ENCODE measurements at places on chromosomes 3 and 15.

GRCh38 chr3:197270558-197271317 lies 27.7 kb downstream of the DLG1 start:
- DNase-seq: no peak

- DNase-seq: no peak
Measured at GRCh38 chr15:89196994-89197393, 24.4 kb downstream of the RLBP1 start.

GRCh38 chr3:12933901-12934300 lies 92.5 kb upstream of the RPL32 start:
- no peak for DNase-seq

GRCh38 chr15:22871481-22872086 lies 33.1 kb downstream of the NIPA2 start:
- DNase-seq: no peak

GRCh38 chr3:194612221-194612620 lies 21.0 kb downstream of the TMEM44 start:
- no peak for DNase-seq

- no peak for DNase-seq
Measured at GRCh38 chr15:91304786-91305185, 204.7 kb downstream of the SV2B start.

- DNase-seq: no peak
Measured at GRCh38 chr3:112782491-112782890, 64.2 kb downstream of the CD200R1L start.

DNA sequence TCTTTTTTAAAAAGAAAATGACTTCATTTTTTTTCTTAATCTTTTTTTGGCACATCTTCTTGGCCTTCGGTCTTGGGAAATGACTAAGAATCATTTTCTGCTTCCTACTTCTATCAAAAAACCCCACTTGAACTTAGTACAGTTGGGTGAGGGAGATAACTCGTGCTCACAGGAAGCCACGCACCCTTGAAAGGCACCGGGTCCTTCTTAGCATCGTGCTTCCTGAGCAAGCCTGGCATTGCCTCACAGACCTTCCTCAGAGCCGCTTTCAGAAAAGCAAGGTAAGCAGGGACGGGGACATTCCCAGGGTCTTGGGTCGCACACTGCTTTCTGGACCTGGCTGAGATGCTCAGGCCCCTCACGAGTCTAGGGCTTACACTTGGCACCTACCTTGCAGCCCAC lies at the start of gene CCR4:
Gene CCR4 (plus strand): TSS at position 235 of the 402 bp plus-strand sequence. CDS start 1,779 bp downstream, outside the sequence.
- DNase-seq: no peak

DNA sequence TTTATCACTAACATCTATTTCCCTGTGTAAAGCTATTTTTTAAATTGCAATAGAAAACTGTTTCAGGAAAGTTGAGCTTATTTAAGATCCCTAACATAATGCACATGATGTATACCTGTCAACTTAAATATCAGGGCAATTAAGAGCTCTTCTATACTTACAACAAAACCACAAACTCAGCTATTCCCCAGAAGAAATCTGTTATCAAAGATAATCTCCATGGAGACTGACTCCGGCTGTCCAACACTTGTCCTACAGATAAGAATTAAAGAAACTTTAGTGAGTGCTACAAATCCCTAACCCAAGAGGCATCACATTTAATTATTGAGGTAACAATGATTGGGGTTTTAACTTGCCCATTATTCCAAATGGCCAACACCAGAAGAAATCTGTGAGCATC lies 3.4 kb downstream of the SELENOK start:
- DNase-seq: no peak

DNA sequence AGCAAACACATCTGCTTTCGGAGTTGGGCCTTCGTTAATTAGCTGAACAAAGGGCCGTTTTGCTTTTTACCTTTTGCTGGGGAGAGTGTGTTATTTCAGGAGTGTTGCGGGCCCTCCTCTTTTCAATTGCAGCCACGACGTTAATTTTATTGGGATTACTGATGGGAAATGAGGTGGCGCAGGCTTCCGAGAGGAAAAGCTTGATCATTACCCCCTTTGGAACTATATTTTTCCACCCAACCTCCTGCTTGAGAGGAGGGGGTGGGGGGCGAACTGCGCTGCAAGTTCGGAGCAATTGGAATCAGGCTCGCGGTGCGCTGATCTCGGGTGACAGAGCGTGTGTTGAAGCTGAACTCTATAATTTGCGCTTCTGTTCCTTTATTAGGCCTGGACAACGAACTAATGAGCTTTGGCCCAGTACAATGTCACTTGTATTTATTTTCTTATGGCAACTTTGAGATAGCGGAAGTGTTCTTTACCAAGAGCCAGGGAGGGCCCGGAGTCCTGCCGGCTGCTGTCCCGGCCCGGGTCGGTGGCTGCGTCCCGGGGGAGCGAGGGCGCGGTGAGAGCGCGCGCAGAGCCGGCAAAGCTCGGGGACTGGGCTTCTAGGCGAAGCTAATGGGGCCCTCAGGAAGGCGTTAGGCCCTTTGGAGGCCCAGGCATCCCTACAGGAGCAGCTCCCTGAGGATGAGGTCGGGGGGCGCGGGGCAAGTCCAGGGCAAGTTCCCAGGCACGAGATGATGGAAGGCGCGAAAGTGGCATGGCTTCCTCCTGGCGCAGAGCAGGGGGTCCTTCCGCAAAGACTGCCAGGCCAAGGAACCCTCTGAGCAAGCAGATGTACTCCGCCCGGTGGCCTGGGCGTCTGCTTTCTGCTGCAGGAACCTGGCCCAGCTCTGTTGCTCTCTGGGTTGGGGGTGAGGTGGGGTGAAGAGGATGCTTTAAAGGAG lies 12.9 kb downstream of the NR2F2 start:
- DNase-seq: no peak

GRCh38 chr3:127120851-127121647 lies 71.9 kb upstream of the PRR23E start:
- DNase-seq: no peak

- no peak for DNase-seq
Measured at GRCh38 chr3:128727059-128727458, 1.1 kb downstream of the RAB7A start.

- no peak for DNase-seq
Measured at GRCh38 chr3:182257361-182257760, 535.9 kb upstream of the ATP11B start.

DNA sequence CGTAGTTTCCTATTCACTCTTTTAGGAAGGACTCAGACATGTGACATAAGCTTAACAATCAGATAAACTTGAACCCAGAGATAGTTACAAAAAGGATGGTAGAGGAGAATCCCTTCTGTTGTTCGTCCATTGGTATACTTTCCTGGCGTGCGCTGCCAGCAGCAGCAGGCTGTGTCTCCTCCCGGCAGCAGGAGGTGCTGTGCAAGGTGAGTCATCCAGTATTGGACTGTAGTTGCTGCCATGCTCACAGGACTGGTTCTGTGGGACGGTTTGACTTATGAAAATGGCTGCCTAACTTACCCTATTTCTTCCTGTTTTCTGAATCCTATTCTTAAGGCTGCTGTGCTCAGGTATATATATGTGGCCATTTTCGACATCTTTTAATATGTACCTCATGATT lies 253.4 kb upstream of the LRRC3B start:
- DNase-seq: no peak

DNA sequence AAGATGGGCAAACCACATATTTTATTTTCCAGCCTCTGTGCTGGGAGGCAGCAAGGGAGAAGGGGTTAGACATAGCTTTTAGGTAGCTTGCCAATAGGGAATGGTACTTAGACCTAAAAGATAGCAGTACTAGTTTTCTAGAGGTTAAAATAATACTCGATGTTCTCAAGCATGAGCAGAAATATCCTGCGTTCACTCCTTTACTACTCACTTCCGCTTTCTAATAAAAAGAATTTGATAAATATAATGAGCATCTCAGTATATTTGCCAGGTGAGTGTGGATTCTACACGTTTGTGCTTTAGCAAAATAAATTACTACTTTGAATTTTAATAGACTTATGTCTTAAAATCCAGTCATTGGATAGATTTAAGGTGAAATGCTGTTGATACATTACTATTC lies 39.4 kb upstream of the CD47 start:
- DNase-seq: no peak

DNA sequence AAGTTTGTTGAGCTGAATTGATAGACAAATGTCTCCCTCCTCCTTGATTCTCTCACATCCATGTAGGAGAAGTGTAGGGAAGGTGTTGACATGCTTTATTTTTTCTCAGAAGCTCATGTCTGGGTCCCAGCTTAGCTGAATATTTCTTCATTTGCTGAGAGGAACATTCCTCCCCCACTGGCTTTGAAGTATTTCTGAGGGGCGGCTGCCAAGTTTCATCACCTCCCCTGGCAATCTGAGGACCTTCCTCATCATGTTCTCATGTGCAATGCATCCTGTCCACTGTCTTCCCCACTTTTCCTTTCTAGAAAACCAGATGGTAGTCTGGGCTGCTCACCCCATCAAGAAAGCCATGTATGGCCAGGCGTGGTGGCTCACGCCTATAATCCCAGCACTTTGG lies 168.9 kb upstream of the RGMA start:
- DNase-seq: no peak

DNA sequence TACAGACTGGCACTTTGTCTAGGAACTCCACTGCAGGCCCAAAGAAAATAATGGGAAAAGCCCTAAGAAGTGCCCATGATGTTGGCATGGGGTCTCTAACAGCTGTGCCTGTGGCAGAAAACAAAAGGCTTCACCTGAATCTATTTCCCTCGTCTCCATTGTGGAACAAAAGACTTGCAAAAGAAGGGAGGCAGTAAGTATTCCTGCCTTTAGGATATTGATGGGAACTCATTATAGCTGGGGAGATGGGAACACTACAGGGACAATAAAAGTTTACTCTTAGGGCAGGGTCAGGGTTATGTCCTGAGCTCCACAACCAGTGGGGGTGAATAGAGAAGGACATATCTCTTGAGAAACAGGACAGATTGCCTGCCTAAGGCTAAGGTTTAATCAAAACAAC lies 930.6 kb upstream of the EPHA6 start:
- DNase-seq: no peak

- DNase-seq: no peak
Measured at GRCh38 chr3:195269375-195270078, 1.4 kb downstream of the XXYLT1 start.

- DNase-seq: peak; percentile 88
Measured at GRCh38 chr3:128617557-128618397, 32.8 kb downstream of the RPN1 start.

- DNase-seq: no peak
Measured at GRCh38 chr3:63508305-63508704, 144.2 kb upstream of the SNTN start.

DNA sequence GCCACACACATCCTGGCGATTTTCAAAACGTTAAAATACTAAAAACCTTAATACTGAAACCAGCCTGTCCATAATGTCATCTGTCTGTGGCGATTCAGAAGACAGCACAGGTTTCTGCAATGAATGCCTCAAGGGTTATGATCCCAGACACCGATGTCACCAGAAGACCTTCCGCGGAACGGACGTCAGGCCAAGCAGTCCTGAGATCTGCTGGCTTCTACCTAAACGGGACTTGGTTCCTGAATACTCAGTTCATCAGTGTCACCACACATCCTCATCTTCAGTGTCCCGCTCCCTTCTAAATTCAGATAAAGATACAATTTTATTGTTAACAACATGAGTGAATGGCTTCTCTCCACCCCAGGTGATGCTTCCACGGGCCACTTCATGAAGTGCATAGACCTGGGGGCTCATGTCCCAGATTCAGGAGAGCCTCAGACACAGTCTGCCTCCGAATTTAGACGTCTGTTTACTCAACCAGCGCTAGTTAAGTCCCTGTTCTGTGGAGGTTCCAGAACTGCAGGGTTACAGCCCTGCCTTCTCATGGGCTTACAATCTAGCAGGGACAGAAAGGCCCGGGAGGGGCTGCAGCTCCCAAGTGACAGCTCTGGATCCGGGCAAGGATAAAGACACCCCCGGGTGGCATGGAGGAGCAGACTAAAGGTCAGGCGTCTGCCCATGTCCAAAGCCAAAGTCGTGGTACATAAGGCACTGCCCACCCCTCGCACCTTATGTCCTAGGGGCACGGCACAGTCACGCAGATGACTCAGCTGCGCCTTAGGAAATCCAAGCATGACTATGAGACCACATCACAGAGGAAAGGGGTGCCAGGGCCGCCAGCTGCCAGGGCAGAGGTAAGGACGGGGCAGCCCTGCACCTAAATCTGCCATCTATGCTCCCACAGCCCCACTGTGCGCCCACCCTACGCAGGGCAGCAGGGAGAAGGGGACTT lies 75.9 kb downstream of the VGLL4 start:
- peak; percentile 64 for DNase-seq

- DNase-seq: no peak
Measured at GRCh38 chr3:149167898-149168297, 38.5 kb downstream of the HPS3 start.

- no peak for DNase-seq
Measured at GRCh38 chr15:25731411-25731810, 131.7 kb downstream of the ATP10A start.

DNA sequence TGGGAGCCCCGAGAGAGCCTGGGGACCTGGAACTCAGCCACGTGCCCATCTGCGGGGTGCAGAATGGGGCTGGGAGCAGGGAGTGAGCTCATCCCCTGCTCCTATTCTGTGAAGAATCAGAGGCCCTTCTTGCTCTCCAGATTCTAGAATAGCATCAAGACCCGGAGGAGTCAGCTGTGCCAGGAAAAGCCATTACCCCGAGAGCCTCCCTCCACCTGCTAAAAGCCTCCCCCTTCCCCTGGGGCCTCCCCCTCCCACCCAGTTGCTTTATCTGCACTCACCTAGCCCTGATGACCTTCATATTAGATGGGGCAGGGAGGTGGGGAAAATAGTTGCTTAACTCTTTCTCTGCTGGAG lies 23.1 kb downstream of the CCDC33 start:
- DNase-seq: no peak

DNA sequence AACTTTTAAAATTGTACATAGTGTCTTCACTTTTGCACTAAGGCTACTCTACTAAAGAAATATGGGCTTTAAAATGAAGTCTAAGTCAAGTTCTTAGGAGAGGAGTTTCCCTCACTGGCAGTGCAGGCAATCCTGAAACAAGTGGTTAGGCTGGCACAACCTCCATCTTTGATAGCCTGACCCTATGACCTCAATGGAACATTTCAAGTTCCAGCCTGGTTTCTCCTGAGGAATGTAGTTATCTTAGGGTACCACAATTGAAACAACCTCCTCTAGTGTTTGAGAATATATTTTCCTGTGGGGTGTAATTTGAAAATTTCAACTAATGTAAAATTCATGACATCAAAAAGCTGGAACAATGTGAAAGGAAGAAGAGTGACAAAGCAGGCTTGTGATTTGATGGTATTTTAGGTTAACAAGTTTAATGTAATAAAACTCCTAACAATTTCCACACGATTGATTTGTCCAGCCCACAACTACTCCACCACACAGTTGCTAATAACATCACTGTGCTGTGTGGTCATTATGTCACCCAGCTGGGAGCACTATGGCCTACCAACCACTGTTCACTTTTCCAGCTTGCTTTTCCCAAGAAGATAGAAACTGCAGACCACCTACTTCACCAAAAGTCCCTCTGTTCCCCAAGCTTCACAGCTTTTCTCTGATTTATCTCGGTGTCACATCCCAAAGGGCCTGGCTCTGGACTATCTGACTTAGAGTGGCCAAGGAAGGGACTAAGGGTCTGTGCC lies 1.8 kb downstream of the WWTR1 start:
- DNase-seq: no peak

- no peak for DNase-seq
Measured at GRCh38 chr3:169662132-169662842, 1.2 kb downstream of the MECOM start.

Measured in GM04504 (cell line).